Stimulated activated CD8-positive, alpha-beta memory T cell treated with anti-CD3 and anti-CD28 coated beads, Interleukin-15, amount 100 ng/mL, for 24 hours (primary cell): ENCODE measurements at places on chromosomes 11 and 22.

GRCh38 chr11:2740275-2740940, 40.6 kb upstream of the KCNQ1OT1 start:
- no peak for DNase-seq

- no peak for DNase-seq
Measured at GRCh38 chr11:74185695-74186094, 14.6 kb downstream of the PPME1 start.

DNA sequence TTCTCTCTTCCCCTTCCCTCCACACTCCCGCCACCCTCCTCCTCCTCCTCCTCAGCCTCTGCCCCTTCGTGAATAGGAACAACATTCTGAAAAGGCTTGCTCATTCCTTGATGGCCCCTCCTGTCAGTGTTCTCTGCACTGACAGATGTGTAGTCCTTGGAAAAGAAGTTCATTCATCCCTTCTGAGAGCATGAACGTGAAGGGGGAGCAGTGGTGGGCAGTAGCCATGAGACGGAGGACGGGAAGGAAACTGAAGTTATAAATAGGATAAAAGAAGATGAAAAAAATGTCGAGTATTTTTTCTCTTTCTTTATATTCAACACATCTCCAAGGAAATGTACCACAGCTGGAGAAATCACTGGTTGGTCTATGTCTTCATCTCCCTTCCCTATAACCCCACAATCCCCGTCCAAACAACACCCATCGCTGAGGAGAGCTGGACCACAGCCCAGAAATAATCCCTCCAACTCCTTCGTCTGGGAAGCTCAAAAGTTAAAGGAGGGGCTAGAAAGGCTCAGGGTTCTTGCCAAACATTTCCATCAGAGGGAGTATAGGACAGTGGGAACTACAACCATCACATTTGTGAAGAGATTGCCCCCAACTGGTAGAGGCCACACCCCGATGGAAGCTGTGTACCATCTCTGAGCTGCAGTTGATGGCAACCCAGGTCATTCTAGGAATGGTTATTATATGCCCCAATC, 33.5 kb downstream of the ETS1 start:
- no peak for DNase-seq

DNA sequence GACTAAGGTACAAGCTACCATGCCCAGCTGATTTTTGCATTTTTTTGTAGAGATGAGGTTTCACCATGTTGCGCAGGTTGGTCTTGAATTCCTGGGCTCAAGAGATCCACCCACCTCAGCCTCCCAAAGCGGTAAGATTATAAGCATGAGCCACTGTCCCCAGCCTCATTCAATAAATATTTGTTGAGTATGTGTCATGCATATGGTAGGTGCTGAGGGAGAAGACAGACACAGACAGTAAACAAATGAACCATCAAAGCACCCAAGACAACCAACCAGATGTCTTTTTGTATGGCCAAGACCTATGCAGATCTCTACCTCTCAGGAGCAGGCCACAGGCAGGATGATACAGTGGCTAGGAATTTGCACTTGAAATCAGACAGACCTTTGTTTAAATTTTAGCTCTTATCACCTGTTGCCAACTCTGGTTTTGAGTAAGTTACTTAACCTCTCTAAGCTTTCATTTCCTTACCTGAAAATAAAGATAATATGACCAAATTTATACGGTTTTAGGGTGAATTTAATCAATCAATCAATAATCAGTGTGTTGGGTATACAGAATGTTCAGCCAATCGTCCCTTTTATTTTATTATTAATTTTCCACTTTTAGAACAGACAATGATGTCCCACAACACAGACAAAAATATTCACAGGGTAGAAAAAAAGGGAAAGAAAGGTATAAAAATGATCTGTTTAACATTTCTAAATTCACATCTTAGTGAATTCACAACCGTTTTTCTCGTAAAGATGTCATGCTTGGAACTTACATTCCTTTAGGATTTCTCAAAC, 128.2 kb downstream of the SGSM3 start:
- no peak for DNase-seq
